ENCODE measurements at places on chromosomes 16 and 17. TPM values are rescaled to one million over a fixed set of nuclear protein-coding genes. Genes with fewer than 3 reads are reported as not detected.

DNA sequence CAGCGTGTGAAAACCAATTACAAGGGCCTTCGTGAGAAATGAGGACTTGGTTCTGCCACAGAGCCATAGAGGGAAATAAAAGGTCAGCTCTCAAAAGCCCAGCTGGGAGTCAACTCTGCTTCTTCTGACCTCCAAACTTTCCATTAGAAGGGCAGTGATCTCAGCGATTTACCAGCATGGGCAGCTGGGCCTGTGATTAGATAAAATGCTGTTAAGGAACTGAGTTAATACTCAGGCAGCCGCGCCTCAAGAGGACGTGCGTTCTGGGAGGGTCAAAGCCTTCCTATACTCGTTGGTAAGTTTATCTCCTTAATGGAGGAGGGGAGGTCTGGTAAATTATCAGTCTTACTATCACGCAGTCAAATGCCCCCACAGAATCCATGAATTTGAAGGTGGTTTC is 480.2 kb upstream of the ERCC4 start:
- no peaks in the 10 kb centered on the region for H3K36me3 ChIP-seq
- H3K4me3 ChIP-seq: no peak overlapping the region
- H3K27ac ChIP-seq: no peak overlapping the region
- no peak for ATAC-seq
- H3K27me3 ChIP-seq: no peaks in the 10 kb centered on the region

GRCh38 chr17:59914274-59914854 is 21.4 kb downstream of the RPS6KB1 start:
- no peaks in the 10 kb centered on the region for H3K4me1 ChIP-seq
- no peak for ATAC-seq
- no peak overlapping the region for H3K4me3 ChIP-seq
- no peak overlapping the region for H3K27ac ChIP-seq

GRCh38 chr16:21702276-21702675 is 38.5 kb downstream of the OTOA start:
- no peak overlapping the region for H3K4me3 ChIP-seq
- H3K27me3 ChIP-seq: no peaks in the 10 kb centered on the region
- ATAC-seq: no peak
- H3K27ac ChIP-seq: no peak overlapping the region
- no peaks in the 10 kb centered on the region for H3K36me3 ChIP-seq

DNA sequence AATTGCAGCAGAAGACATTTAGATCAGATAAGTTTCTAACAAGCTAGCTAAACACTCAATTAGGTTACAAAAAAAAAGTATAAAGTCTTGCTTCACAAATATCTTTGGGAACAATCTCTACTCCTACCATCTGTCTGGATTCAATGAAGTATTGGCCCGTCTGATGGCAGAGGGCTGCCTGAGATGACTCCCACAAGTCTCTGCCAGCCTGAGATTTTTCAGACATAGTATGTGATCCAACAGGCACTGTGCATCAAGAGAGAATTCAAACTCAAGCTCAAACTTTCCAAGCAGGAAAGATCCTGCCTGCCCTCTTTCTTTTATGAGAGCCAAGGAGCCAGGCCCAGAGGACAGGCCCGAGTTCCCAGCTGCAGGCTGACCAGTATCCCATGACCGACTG is 22.6 kb downstream of the SLC39A11 start:
- peaks cover 23% of the 10 kb centered on the region for H3K36me3 ChIP-seq
- no peak overlapping the region for H3K27ac ChIP-seq
- no peak for ATAC-seq
- H3K4me1 ChIP-seq: no peaks in the 10 kb centered on the region
- H3K4me3 ChIP-seq: no peak overlapping the region
- no peaks in the 10 kb centered on the region for H3K27me3 ChIP-seq

DNA sequence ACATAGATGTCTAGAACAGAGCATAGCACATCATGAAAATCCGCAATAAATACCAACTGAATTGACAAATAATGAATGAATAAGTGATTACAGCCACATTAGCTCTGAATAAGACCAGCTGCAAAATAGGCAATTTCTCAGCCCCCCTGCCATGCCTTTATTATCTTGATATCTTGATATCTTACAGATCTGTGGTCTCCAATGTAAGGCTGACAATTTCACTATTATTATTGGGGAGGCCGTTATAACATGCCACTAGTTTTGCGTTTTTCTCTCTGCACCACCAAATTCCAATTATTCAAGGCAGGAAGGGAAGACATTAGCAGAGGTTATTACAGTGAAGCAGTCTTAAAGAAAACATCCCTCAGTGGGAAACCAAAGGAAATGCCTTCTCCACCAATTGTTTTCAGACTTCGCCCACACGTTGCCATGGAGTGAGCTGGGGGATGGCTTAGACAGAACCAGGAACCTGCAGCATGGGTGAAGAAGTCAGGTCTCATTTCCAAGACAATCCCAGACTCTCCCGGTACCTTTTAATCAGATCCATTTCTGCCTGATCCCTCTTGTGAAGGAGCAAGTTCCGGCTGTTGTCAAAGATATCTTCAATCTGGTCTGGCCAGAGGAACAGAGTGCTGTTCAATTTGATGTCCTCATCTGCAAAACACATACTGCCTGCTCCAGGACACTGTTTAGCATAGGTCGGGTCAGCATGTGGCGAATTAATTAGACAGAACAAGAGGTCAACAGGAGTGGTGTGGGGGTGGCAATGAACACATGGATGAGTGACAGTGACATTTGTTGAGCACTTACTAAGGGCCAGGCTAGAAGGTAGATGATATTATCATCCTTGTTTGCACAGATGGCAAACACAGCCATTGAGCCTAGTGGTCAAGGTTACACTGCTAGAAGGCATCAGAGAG is 46.4 kb downstream of the DNAH3 start:
- no peaks in the 10 kb centered on the region for H3K36me3 ChIP-seq
- no peak for ATAC-seq
- no peak overlapping the region for H3K4me3 ChIP-seq

- H3K36me3 ChIP-seq: no peaks in the 10 kb centered on the region
- no peak overlapping the region for H3K4me3 ChIP-seq
- H3K27me3 ChIP-seq: peaks cover 99% of the 10 kb centered on the region
- H3K27ac ChIP-seq: no peak overlapping the region
- H3K4me1 ChIP-seq: peaks cover 58% of the 10 kb centered on the region
Observed at GRCh38 chr16:89924925-89925307, 1.8 kb downstream of the TUBB3 start.

Gene SLC12A3
- total RNA-seq: not detected

- ATAC-seq: no peak
- no peaks in the 10 kb centered on the region for H3K36me3 ChIP-seq
- no peaks in the 10 kb centered on the region for H3K27me3 ChIP-seq
- H3K4me1 ChIP-seq: no peaks in the 10 kb centered on the region
- no peak overlapping the region for H3K27ac ChIP-seq
- H3K4me3 ChIP-seq: no peak overlapping the region
Observed at GRCh38 chr17:61583242-61583641, 7.8 kb downstream of the NACA2 start.

DNA sequence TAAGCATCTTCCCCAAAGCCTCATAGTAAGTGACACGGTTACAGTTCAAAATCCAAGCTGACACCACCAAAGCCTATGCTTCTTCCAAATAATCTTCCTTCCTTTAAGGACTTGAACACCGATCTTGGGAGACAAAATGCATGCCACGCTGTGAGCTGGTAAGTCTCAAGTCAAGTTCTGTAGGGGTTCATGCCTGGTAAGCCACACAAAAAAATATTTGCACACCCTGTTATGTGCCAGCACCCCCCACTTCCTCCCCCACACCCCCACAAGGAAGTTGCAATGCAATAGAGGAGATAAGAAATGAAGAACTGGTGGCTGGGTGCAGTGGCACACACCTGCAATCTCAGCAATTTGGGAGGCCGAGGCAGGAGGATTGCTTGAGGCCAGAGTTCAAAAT is 5.6 kb downstream of the NOG start:
- no peak for ATAC-seq
- no peak overlapping the region for H3K27ac ChIP-seq
- H3K4me3 ChIP-seq: no peak overlapping the region
- peaks cover 84% of the 10 kb centered on the region for H3K27me3 ChIP-seq

DNA sequence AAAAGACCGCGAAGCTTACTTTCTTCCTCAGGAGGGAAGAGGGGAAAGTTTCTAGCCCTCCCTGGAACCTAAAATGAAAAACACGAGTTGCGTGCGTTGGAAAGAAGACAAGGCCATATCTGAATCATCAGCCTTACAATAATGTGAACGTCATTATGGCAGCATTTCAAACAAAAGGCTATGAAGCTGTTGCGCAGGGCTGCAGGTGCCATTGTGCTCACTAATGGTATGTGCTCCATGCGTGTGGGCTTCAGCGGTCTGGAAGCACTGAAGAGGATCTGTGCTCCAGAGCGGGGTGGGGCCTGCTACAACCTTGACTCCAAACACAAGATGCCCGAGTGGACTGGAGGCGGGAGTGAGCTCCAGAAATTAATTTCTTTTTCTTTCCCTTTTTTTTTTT is 12.1 kb upstream of the CYB5B start:
- no peaks in the 10 kb centered on the region for H3K36me3 ChIP-seq
- H3K27me3 ChIP-seq: no peaks in the 10 kb centered on the region
- H3K27ac ChIP-seq: no peak overlapping the region
- H3K4me1 ChIP-seq: no peaks in the 10 kb centered on the region

DNA sequence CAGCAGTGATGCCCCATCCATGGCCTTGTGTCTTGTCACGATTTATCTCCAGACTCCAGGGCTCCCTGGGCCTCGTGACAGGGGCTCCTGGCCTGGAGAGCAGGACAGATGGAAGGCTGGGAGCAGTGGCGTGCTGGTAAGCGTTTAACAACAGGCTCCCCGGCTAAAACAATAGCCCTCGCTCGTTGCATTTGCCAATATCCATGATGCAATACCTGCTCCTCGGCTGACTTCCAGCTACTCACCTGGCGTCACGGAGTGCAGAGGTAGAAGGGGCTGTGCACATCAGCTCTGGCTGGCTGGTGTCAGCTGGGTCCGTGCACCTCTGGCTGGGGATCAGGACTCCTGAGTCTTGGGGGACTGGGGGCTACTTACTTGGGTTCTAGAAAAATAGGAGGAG is 1.5 kb upstream of the BICDL2 start:
- H3K27me3 ChIP-seq: peaks cover 98% of the 10 kb centered on the region
- H3K36me3 ChIP-seq: no peaks in the 10 kb centered on the region
- H3K27ac ChIP-seq: no peak overlapping the region
- H3K4me3 ChIP-seq: no peak overlapping the region
- no peaks in the 10 kb centered on the region for H3K4me1 ChIP-seq
- ATAC-seq: no peak

DNA sequence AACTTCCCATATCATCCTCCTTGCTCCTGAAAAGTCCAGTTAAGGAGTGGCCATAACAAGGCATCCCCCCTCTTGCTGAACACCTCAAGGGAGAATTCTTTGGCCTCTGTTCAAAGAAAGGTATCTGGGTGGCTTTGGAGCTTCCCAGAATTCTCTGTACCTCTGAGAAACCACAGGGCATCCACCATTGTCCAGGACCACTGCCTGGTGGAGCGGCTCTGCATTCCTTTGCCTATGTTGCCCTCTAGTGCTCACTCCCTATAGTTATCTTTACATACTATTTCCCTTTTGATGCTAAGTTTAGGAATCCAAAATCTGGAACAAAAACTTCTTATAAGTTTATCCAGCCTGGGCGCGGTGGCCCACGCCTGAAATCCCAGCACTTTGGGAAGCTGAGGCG is 30.3 kb downstream of the CHD9NB start:
- H3K4me3 ChIP-seq: no peak overlapping the region
- no peak for ATAC-seq
- no peak overlapping the region for H3K27ac ChIP-seq
- no peaks in the 10 kb centered on the region for H3K27me3 ChIP-seq
- no peaks in the 10 kb centered on the region for H3K4me1 ChIP-seq
- no peaks in the 10 kb centered on the region for H3K36me3 ChIP-seq

- peaks cover 5% of the 10 kb centered on the region for H3K27me3 ChIP-seq
- H3K27ac ChIP-seq: no peak overlapping the region
- no peaks in the 10 kb centered on the region for H3K36me3 ChIP-seq
- no peak for ATAC-seq
- H3K4me1 ChIP-seq: no peaks in the 10 kb centered on the region
Observed at GRCh38 chr17:6452471-6453266, 8.4 kb downstream of the PIMREG start.

- ATAC-seq: no peak
- H3K36me3 ChIP-seq: no peaks in the 10 kb centered on the region
- H3K4me3 ChIP-seq: no peak overlapping the region
- H3K4me1 ChIP-seq: no peaks in the 10 kb centered on the region
Observed at GRCh38 chr16:85563034-85563433, 50.1 kb upstream of the GSE1 start.

DNA sequence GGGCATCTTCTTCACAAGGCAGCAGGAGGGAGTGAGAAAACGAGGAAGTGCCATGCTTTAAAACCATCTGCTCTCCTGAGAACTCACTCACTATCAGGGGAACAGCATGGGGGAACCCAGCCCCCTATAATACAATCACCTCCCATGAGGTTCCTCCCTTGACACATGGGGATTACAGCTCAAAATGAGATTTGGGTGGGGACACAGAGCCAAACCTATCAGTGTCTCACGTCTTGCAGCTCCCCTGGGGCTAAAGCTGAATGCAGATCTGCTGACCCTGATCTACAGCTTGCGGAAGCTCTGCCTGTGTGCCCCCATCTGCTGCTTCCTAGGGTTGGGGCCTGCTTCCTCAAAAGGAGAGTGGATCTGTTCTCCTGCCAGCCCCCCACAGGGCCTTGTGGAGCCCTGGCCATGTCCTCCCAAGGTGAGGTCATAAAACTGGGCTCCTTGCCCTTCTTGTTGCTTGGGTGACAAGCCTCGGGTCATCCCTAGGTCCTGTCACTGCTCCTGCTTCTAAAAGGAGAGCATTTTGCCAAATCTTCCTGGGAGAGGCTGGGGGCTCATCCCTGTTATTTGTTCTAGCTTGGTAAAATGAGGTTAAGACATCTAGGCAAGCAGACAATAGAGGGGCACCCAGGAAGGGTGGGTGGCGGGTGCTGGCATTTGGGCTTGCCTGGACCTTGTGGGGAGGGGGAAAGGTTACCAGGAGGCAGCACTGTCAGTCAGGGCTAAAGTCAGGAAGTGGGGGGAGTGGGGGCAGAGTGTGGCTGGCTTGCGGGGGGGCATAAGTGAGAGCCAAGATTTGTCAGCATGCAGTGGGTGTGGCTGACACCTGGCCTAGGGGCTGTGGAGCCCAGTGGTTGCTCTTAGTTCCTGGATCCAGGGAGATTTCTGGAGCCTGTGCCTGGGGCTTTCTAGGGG is 16.0 kb downstream of the KRT33A start:
- no peaks in the 10 kb centered on the region for H3K4me1 ChIP-seq
- no peak overlapping the region for H3K4me3 ChIP-seq
- no peak overlapping the region for H3K27ac ChIP-seq
- H3K36me3 ChIP-seq: no peaks in the 10 kb centered on the region

GRCh38 chr16:5460701-5461100 is 363.1 kb upstream of the EEF2KMT start:
- H3K4me1 ChIP-seq: no peaks in the 10 kb centered on the region
- ATAC-seq: no peak
- H3K27ac ChIP-seq: no peak overlapping the region
- no peaks in the 10 kb centered on the region for H3K36me3 ChIP-seq
- H3K27me3 ChIP-seq: no peaks in the 10 kb centered on the region
- H3K4me3 ChIP-seq: no peak overlapping the region

- H3K27ac ChIP-seq: no peak overlapping the region
- H3K4me1 ChIP-seq: no peaks in the 10 kb centered on the region
- peaks cover 63% of the 10 kb centered on the region for H3K36me3 ChIP-seq
- ATAC-seq: no peak
- no peaks in the 10 kb centered on the region for H3K27me3 ChIP-seq
- H3K4me3 ChIP-seq: no peak overlapping the region
Observed at GRCh38 chr16:88055356-88055755, 104.1 kb downstream of the BANP start.

Data from gastroesophageal sphincter (tissue), 4 donors.